ENCODE measurements at places on chromosomes 7 and 10.
A peak's percentile ranks its signal among the peaks of the same experiment; 100 is the strongest.

- peak; percentile 69 for DNase-seq
Measured at GRCh38 chr10:122054048-122055025, 65.4 kb downstream of the TACC2 start.

- DNase-seq: no peak
Measured at GRCh38 chr7:17118412-17118811, 180.0 kb upstream of the AHR start.

DNA sequence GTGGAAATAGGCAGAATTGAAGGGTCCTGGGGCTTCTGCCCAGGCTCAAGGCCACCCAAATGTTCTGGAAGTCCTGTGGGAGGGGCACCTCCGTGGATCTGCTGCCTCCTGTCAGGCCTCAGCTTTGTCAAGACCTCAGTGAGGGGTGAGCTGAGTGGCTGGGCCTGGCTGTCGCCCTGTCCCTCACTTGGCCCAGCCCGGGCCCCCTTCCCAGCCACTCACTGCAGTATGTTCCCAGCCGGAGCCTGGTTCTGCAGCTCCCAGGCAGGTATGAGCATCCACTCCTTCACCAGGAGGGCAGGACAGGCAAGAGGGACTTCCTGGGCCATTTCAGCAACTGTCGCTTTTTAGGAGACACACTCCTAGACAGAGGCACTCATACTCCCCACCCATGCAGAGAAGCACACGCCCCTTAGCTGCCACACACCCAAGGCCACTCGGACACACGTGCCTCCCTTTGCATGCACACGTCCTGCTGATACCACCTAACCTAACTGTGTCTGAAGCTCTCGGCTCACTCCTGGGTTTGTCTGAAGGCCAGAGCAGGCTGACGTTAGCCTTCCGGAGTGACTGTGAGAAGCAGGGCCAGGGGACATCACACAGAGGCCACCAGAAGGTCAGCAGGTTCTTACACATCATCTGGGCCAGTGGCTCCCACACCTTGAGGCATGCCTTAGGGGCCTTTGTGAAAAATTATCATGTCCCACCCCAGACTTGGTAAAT, 72.2 kb upstream of the COL13A1 start:
- no peak for DNase-seq

DNA sequence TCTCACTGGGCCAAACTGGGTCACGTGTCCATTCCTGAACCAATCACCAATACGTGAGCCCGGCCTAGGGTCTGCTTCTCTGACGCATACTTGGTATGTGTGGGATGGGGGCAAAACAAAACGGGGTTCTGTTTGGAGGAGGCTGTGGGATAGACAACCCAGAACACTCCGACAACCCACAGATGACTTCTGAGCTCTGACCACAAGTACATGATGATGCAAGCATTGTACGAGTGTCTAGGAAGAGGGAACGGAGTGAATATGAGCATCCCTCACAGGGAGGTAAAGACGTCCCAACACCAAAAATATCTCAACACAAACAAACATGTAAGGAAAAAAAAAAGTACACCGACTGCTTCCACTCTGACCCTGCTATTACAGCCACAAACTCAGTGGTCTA, 5.6 kb downstream of the DAGLB start:
- no peak for DNase-seq

DNA sequence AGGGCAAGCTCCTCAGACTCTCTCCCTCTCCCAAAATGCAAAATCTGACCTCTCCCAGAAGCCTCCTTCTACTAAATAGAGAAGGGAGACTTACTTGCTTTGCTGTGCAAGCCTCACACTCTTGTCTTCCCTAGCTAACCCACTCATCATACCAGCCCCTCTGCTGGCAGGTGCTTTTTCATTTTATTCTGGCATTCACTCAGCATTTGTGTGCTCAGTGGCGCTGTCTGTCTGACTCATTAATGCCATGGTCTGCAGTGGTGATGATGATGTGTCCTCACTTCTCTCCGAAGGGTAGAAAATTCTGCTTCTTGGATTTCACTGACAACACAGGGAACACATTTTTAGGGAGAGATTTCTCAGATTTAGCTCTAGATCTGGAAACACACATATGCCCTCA, 22.0 kb upstream of the BTRC start:
- DNase-seq: no peak

DNA sequence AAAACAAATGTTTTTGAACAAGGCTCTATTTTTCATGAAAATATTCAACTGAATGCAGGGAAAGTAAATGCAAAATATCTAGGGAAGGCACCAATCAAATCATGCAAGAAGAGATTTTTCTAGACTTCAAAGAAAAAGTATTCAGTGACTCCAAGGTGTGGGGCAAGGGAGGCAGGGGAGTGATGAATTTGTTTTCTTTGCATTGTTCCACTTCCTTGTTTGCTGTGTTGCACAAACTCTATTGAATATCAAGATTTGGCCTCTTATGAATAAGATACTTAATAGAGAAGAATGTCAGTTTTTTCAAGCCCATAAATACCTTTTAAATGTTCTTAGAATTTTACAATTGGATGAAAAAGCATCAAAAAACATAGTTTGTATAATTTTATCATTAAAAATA, 26.4 kb downstream of the STEAP1 start:
- DNase-seq: no peak

DNA sequence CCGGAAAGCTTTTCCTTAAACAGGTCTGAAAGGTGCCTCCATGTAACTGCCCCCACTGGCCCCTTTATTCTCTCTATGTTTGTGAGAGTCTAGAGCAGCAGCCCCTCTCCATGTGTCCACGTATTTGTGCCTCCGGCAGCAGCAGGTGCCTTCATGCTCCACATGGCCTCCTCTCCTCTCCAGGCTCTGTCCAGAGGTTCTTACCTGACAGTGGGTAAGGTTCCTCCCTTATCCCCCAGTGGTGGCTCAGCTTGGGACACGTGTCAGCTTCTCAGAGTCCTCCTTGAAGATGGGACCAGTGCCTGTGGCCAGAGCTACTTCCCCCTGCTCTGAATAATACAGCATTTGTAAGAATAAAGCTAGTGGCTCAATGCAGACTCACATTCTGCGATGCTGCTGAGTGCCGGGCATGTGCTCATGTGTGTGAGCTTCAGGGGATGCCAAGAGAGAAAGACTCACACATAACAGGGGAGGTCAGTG, 7.9 kb downstream of the CALML3 start:
- no peak for DNase-seq

DNA sequence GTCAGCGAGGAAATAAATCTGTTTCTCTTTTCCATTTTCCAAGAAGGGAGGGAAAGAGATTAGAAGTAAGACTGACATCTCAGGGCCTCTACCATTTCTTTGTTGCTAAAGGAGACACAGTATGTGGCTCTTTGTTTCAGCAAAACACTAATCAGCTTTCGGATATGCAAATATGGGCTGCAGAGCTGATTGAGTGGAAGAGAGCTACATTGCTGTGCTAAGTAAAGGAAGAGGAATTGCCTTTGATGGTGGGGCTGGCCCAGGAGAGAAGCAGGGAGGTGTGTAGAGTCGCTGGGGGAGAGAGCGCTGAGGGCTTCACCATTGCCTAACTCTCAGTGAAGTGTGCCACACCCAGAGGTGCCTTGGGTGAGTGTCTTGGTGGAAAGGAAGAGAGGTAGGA, 284.8 kb downstream of the SDK1 start:
- DNase-seq: no peak

GRCh38 chr7:153886506-153887441, 165.4 kb upstream of the DPP6 start:
- peak; percentile 3 for DNase-seq

- DNase-seq: peak; percentile 57
Measured at GRCh38 chr10:91694170-91694794, 61.4 kb upstream of the PPP1R3C start.

DNA sequence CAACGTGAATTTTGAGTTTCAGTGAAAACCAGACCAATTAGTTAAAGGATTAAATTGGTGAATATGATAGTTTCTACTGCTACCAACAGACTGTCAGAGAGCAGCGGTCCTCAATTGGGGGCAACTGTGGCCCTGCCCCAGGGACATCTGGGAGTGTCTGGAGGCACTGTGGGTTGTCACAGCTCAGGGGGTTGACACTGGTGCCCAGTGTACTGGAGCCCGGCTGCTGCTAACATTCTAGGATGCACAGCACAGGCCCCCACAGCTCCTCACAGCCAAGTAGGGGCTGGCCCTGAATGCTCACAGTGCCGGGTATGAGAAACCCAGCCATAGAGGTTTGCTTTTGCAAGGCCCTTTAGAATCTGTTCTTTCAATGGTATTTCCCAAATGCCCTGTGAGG, 84.1 kb upstream of the CXCL12 start:
- DNase-seq: no peak

DNA sequence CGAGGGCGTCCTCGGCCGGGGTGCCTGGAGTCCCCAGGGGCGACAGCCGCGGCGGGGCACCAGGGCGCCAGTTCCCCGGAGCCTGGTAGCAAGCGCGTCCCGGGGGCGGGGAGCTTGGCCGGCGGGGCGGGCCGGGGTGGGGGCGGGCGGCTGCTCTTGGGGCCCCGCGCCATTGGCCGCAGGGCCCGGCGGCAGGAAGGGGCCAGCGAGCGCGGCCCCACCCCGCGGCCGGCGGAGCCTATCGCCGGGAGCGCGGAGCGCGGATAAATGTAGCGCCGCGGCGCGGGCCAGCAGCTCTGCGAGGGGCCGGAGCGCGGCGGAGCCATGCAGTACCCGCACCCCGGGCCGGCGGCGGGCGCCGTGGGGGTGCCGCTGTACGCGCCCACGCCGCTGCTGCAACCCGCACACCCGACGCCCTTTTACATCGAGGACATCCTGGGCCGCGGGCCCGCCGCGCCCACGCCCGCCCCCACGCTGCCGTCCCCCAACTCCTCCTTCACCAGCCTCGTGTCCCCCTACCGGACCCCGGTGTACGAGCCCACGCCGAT, at the start of gene HHEX:
Gene HHEX (plus strand): TSS at position 293 of the 548 bp plus-strand sequence. CDS start 32 bp downstream, at position 325.
- DNase-seq: peak; percentile 92

- DNase-seq: no peak
Measured at GRCh38 chr7:42483886-42484285, 246.9 kb upstream of the GLI3 start.

DNA sequence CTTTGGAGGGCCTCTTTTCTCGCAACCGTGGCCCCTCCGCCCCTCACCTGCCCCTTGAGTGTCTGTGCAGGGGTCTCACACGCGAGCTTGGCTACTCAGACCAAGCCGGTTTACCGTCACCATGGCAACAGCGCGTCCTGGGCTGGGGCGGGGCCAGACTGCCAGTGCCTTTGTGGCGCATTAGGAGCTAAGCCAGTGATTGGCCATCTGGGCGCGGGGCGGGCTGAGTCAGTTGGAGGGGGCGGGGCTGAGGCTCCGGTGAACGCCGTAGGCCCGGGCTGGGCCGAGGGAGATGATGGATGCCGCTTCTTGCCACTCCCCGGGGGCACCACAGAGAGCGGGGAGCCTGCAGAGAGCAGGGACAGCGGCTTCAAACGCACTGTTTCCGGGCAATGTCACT, 48.7 kb upstream of the FXYD4 start:
- peak; percentile 66 for DNase-seq

DNA sequence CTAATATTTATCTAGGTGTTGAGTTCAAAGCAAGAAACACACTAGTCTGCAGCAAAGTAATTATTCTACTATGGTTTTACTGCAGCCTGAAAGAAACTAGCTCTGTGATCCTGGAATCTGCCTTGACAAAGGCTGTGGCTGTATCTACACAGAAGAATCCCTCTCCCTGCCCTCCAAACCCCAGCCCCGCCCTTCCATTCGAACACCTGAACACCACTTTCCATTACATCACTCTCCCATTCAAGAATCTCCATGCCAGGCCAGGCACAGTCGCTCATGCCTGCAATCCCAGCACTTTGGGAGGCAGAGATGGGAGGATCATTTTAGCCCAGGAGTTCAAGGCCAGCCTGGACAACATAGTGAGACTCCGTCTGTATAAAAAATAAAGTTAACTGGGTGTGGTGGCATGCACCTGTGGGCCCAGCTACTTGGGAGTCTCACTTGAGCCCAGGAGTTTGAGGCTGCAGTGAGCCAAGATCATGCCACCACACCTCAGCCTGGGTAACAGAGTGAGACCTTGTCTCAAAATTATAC, 23.3 kb downstream of the LRRC20 start:
- no peak for DNase-seq

- DNase-seq: no peak
Measured at GRCh38 chr7:43768201-43768886, 9.9 kb downstream of the BLVRA start.

GRCh38 chr10:29057822-29058331, 231.0 kb upstream of the LYZL1 start:
- DNase-seq: no peak

DNA sequence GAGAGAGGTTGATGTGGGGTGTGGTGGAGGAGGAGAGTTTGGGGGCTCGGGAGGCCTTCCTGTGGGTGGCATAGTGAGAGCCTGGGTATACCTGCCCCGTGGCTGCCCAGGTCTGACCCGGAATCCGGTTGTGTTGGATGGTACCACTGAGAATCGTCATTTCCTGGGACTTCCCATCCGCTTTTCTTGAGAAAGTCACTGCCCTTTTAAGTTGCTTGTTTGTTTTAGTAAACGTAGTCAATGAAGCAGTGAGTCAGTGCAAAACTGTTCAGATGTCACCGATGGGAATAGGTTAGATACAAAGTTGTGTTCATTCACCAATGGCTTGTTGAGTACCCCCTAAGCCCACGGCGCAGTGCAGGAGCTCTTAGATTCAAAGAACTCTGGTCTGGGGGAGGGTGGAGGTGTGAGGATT, 285.8 kb downstream of the CAMK1D start:
- no peak for DNase-seq

- DNase-seq: no peak
Measured at GRCh38 chr10:110817614-110818013, 54.1 kb upstream of the PDCD4 start.

DNA sequence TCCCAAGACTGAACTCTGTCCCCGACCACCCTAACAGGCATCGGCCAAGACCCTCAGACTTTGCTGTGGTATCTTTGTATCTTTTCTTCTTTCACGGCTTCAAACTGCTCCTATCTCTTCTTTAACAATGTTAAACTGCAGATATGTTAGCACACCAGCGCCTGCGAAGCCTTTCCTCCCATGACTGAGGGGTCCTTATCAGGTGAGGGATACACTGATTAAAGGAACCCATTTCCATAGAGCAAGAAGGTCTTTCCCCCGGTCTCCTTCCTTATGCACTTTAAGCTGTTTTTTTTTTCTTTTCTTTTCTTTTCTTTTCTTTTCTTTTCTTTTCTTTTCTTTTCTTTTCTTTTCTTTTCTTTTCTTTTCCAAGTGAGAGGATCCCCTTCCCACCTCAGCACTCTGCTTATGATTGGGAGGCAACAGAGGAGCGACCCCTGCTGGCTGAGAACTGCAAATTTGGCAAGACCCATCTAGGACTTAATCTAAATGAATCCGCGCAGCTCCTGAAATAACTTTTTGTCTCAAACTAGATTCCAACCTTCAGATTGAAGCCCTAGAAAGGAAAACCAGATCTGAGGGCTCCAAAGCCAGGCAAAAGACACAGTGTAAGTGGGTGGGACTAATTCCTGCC, 109.9 kb downstream of the ITGB8 start:
- peak; percentile 74 for DNase-seq
